Amniotic stem cell (primary cell): ENCODE measurements at places on chromosomes 7 and 10.

DNA sequence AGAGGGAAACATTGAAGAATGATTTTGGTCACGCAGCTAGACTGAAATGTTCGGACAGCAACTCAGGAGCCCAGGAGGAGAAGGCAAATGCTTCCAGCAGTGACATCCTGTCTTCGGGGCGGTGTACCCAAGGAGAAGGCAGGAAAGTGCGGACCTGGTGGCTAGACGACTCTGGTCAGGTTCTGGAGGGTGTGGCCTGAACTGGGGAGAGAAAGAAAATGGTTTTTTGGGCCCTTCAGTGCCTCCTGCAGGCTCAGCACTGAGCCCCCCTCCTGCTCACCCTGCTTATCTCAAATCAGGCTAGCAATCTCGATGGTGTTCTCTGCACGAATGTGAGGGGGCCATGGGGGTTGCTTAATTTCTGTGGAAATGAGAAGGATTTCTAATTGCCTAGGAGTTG, 26.7 kb upstream of the TARP start:
- no peak for DNase-seq

DNA sequence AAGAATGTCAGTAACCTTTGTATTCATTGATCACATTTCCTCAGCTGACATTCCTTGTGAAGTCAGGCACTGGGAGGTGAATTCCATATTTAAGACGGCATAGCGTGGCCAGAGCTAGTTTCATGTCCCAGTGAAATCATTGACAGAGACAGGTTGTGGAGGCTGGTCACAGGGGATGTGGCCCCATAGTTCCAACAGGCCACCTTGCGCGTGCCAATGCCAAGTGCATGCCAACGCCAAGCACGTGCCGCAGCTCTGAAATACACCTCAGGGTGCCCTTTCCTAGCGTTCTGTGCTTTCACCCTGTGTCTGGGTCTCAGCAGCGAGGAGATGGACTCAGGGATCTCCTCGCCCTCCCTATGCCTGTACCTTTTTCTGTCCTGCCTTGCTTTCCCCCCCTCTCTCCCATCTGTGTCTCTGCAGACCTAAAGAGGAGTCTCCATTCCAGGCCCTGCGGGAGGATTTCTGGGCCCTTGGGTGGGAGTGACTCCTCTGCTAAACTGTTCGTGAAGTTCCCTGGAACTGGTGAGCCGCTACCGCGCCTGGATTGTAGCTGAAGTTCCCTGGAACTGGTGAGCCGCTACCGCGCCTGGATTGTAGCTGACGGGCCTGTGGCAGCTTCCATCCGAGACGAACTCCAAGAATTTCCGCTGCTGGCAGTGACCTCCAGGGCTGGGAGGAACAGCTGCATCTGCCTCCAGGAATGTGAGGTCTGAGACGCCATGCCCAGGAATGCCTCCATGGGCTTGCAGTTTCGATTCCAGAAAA, 19.7 kb downstream of the AQP1 start:
- DNase-seq, result no peak

- DNase-seq, result no peak
Measured at GRCh38 chr7:142863891-142864685, 9.2 kb downstream of the EPHB6 start.

DNA sequence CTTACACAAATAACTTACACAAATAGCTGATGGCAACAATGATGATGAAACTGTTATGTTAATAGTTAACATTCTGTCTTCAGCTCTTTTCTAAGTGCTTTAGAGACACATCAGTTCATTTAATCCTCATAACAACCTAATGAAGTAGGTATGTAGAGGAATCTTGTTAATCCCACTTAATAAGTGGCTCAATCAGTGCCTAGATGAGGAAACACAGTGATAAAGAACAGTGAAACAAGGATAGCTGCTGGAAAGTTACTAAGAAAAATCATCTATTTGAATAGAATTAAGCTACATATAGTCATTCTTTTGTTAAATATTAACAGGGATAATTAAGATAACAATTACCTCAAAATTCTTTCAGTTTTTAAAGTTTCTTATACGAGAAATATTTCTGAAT, 487.6 kb downstream of the ARL4A start:
- DNase-seq, result no peak
